Fibroblast of villous mesenchyme (primary cell): ENCODE measurements at places on chromosomes 4 and X. TPM values are rescaled to one million over a fixed set of nuclear protein-coding genes. Genes with fewer than 3 reads are reported as not detected.

- no peak for DNase-seq
Measured at GRCh38 chr4:105352826-105353225, 121.0 kb downstream of the PPA2 start.

Gene IQCM
- total RNA-seq: not detected in 2 replicates

Gene STARD8
- 0.97 and 2.6 TPM in 2 replicates for total RNA-seq

DNA sequence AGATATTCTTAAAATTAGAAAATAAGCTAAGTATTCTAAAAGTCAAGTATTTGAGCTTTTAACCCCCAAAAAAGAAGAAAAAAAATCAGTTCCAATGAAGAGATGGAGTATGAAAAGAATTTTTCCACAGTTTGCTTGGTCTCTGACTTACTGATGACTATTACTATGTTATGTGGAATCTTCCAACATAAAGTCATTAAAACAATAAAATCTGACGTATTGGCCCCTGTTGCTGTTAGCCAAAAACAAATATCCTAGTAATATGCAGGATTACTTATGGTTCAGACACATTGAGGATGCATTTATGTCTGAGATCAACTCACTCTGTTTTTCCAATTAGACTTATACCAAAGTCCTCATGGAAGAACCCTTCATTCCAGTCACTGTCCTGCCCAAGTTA, 517.2 kb upstream of the ADGRL3 start:
- peak; percentile 3 for DNase-seq

GRCh38 chr4:95638920-95639501, 90.2 kb upstream of the UNC5C start:
- peak; percentile 27 for DNase-seq

Gene LUZP4
- not detected in 2 replicates for total RNA-seq

DNA sequence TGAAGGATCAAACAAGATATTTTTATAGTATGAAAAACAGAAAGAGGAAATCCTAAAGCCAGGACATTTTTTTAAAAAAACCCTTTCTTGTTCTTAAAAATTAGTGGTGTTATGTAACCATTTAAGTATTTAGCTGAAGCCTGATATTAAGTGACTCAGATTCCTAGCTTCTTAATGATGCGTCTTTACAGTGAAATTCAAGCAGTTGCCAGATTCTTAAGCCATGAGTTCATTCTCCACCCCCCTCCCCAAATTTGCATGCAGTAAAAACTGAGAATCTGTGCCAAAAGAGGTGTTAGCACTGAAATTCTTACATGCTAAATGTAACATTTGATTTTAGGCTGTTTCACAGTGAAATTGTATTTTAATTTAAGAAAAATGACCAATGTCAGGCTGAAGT, 180.8 kb downstream of the RAPGEF2 start:
- DNase-seq: peak; percentile 69

DNA sequence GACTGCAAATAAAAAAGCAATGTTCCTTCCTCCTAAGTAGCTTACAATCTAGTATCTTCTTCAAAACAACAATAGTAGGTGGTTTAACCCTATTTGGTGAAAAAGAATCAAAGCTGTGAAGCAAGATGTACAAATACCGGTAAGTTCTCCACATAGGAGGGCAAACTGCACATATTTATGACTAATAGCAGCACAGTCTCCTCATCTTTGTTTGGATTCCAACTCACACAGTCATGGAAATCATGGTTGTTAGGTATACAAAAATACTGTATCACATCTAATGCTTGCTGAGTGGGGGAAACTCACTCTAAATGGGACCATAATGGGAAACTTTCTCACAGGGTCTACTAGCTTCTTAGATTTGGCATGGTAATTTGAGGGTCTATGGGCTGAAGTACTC, 597.2 kb downstream of the INPP4B start:
- DNase-seq: peak; percentile 72

Gene LRP2BP
- 0.32 and 1.3 TPM in 2 replicates for total RNA-seq

Gene IBSP
- not detected in 2 replicates for total RNA-seq

GRCh38 chr4:88706574-88706973, 8.9 kb upstream of the NAP1L5 start:
- DNase-seq: peak; percentile 64

Gene ARHGAP6
- total RNA-seq: 1.7 and 1.9 TPM in 2 replicates

DNA sequence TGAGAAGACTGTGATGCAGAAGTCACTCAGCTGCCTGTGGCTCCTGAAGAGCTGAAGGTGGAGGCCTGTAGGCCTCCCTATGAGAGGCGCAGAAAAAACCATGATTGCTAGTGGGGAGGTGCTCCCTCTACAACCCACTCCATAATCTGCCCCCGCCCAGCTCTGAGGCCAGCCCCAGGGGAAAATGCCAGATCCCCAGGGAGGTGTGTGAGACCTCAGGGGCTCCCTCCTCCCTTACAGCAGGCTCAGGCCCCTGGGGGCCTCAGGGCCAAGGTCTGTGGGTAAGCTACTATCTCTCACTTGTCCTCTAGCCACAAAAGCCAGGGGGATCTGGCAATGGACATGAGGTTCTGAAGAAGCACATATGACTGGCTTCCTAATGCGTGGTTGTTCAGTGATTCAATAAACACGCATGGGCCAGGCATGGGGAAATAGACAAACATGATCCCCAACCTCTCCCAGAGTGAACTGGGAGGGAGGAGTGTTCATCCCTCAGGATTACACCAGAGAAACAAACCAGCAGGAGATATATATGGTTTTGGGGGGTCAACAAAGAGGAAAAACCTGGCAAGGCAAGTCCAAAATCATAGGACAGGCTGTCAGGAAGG, 51.0 kb upstream of the MTM1 start:
- peak; percentile 67 for DNase-seq

- peak; percentile 41 for DNase-seq
Measured at GRCh38 chrX:41350150-41350975, 16.4 kb downstream of the DDX3X start.

- DNase-seq: peak; percentile 19
Measured at GRCh38 chr4:25860586-25861279, 2.1 kb downstream of the SEL1L3 start.

Gene CITED1
- total RNA-seq: not detected in 2 replicates

GRCh38 chr4:76459291-76459723, 24.3 kb downstream of the SHROOM3 start:
- DNase-seq: peak; percentile 7

Gene TEC
- 0.32 and 0.43 TPM in 2 replicates for total RNA-seq

- no peak for DNase-seq
Measured at GRCh38 chrX:110041980-110042379, 39.1 kb downstream of the TMEM164 start.

DNA sequence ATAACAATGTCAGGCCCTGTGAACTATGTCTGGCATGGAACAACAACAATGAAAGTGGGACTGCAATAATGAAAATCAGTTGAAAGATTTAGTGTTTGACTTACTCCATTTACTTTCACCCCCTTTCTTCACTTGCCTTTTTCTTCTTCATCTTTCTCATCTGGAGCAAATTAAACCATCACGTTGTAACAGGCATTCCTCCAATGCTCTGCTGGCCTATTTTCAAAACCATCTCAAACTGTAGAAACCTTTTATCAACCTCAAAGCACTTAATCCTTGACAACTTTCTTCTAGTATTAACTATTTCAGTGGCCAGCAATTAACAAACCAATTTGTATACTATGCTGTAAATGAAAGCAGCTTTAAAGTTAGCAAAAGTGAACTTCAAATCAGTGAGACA, 8.3 kb downstream of the KLHL13 start:
- DNase-seq: no peak

GRCh38 chr4:156924774-156925315, 46.8 kb downstream of the PDGFC start:
- DNase-seq: no peak

- DNase-seq: peak; percentile 28
Measured at GRCh38 chr4:39655876-39656275, 17.2 kb upstream of the SMIM14 start.

DNA sequence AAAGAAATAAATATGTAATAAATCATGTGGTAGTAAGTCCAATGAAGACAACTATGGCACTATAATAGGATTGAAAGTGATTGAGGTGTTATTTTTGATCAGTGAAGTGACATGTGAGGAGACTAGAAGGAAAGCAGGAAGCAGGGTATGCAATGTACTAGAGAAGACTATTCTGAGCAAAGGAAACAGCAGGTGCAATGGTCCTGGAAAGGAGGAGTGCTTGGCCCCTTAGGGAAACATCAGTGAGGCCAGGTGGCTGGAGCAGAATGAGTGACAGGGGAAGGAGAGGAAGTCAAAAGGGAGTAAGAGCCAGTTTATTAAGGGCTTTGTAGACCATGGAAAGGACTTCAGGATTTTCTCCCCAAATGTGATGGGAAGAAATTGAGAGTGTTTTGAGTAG, 207.6 kb upstream of the HCCS start:
- no peak for DNase-seq

Gene SMIM43
- 0.43 and 0.64 TPM in 2 replicates for total RNA-seq

Gene AADAT
- total RNA-seq: 3.9 TPM in 2 replicates

DNA sequence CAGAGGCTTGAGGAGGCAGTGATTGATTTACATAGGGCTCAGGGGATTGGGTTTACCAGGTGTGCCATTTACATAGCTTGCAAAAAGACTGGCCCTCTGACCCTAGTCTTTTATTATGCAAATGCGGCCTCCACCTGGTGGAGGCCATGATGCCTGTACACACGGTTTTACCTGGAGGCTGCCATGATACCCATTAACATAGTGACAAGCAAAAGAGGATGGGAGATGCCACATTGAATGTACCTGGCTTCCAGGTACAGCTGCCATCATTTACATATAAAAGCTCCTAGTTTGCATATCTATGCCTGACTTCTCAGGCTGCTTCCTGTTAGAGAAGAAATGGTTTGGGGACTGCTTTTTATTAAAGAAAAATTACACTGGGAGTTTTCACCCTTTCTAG, 72.0 kb downstream of the NEXMIF start:
- DNase-seq: no peak

Gene MAGEE1
- total RNA-seq: 0.64 and 1.7 TPM in 2 replicates

DNA sequence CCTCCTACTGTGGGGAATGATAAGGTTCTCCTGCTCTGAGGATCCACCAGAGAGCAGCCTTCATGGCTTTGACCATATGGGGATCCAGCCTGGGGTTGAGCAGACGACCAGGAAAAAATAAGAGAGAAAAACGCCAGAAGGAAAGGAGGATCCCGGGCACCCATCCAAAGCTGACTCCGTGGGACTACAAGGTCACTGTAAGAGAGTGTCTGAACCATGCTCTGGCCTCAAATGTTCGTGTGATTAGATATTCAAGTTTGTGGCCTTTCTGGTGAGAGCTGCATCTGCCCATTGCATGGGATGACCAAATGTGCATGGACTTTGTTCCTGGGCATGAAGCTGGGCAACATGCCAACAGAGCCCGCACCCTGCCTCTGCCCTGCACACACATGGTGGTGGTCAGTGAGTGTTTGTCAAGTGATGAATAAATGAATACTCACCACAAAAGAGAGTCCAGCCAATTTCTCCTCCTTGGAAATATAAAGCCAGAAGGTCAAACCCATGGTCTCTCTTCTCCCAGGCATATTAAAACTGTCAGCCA, 346.0 kb upstream of the GATB start:
- no peak for DNase-seq

- no peak for DNase-seq
Measured at GRCh38 chr4:1337376-1337831, 9.6 kb upstream of the UVSSA start.

DNA sequence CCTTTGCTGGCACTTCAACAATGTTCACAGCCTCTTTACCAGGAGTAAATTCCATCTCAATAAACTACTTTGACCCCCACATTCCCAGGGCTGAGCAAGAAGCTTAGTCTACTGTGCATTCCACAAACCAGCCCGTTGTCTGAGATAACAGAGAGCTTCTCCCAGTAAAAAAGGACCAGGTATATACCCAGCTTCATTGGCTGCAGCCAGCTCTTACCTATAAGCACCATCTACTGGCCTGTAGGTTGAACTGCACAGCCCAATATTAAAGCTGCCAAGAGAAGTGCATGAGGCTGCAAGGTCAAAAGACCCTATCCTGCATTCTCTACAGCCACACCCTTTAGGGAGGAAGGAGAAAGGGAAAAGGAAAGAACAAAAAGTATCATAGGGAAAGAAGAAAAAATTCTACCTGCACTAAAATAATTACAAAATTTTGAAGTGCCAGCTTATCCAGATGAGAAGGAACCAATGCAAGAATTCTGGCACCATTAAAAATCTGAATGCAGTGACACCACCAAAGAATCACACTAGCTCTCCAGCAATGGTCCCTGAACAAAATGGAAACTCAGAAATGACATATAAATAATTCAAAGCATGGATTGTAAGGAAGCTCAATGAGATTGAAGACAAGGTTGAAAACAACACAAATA, 45.7 kb upstream of the INTU start:
- DNase-seq: peak; percentile 34

Gene DCLK2
- 13.0 and 24.2 TPM in 2 replicates for total RNA-seq

GRCh38 chr4:106541253-106541652, 172.7 kb upstream of the GIMD1 start:
- DNase-seq: peak; percentile 33

GRCh38 chrX:17214962-17215361, 160.0 kb upstream of the NHS start:
- no peak for DNase-seq

GRCh38 chr4:57193209-57193810, 83.1 kb upstream of the IGFBP7 start:
- no peak for DNase-seq

Gene DCAF12L2
- under 0.01 TPM in 1 of 2 replicates, not detected in the other for total RNA-seq

- DNase-seq: no peak
Measured at GRCh38 chr4:183789657-183790056, 115.5 kb upstream of the STOX2 start.

- DNase-seq: no peak
Measured at GRCh38 chr4:647481-647880, 22.1 kb downstream of the PDE6B start.

DNA sequence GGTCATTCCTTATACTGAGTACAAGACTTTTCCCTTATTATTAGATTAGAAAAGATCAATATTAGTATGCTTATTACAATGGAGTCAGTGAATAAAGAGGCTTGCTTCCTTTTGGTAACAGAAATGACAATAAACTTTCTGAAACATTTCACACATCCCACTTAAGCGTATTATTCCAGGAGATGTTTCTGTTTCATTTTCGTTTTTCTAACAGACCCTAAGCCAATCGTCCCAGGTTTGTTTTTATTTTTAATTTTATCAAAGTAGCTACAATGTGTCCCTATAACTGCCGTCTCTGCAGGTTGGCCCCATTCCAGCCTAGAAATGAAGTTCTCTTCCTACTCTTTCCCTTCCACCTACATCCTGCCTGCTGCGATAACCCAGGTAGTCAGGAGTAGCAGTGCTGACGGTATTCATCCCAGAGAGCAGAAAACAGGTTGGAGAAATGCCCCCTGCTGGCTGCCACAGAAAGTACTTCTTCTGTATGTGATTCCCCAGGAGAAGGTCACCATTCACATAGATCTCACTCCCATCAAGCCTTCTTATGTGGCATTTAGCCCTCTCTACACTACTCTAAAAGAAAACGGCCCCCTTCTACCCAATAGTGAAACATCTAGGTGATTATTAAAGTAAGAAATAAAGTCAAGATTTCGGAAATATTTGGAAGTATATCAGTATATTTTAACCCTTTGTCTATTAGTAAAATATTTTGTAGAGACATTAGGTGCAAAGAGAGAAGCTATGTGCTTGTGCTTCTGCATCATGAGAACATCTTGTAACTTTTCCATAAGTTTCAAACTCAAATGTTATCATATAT, 40.4 kb downstream of the ENPEP start:
- DNase-seq: peak; percentile 60

- no peak for DNase-seq
Measured at GRCh38 chrX:151970027-151970426, 4.4 kb downstream of the GABRE start.

DNA sequence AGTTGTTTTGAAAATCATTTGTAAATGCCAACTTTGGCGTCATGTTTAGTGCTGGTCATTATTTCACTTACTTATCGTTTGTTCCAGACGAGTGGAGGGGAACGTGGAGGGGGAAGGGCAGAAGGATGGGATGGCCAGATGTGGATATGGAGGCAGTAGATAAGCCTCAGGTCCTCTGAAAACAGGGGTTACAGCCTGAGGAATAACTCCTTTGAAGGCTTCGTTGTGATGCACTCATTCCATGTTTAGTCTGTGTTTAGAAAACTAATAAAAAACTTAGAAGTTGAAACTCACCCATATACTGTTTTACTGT, 1.1 kb downstream of the MOB1B start:
- peak; percentile 37 for DNase-seq
